Myocyte (in vitro differentiated cells): ENCODE measurements at places on chromosomes 3 and 15.
A peak's percentile ranks its signal among the peaks of the same experiment; 100 is the strongest.

GRCh38 chr3:144516026-144516425, 544.4 kb downstream of the DIPK2A start:
- DNase-seq, result no peak

DNA sequence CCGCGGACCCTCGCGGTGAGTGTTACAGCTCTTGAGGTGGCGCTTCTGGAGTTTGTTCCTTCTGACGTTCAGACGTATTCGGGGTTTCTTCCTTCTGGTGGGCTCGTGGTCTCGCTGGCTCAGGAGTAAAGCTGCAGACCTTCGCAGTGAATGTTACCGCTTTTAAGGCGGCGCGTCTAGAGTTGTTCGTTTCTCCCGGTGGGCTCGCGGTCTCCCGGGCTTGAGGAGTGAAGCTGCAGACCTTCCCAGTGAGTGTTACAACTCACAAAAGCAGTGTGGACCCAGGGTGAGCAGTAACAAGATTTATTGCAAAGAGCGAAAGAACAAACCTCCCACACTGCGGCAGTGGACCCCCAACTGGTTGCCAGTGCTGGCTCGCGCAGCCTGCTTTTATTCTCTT, 177.1 kb downstream of the UACA start:
- no peak for DNase-seq

- peak; percentile 70 for DNase-seq
Measured at GRCh38 chr3:142993958-142994442, 7.4 kb upstream of the U2SURP start.

GRCh38 chr3:49813497-49814174, at the start of gene UBA7:
UBA7 (minus strand) TSS chr3:49813953; CDS start chr3:49813787, 166 bp downstream.
- DNase-seq, result peak; percentile 57

GRCh38 chr3:16192176-16192811, 17.8 kb downstream of the GALNT15 start:
- DNase-seq, result no peak

DNA sequence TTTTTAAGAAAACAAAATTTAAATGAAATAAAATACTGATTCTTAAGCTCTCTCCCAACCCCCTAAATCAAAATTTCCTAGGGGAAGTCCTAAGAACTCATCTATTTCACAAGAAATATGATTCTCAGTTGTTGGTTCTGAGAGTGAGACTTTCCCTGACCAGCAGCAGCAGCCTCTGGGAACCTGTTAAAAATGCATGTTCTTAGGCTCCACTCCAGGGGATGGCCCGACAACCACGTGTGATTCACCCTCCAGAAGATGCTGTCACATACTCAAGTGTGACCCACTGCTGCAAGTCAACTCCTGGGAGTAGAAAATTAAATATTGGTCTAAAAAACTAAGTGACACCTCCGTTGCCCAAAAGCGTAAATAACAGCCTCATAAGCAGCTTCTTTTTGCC, 343.2 kb upstream of the NR2F2 start:
- DNase-seq, result no peak
